ENCODE measurements at places on chromosomes 3 and 15. TPM values are rescaled to one million over a fixed set of nuclear protein-coding genes. Genes with fewer than 3 reads are reported as not detected.

The SLCO3A1 gene
- total RNA-seq, result 9.8 TPM

The GABRR3 gene
- not detected for total RNA-seq

The MUC20 gene
- total RNA-seq, result 2.0 TPM

The CX3CR1 gene
- 7.3 TPM for total RNA-seq

The CCDC14 gene
- total RNA-seq, result 83.6 TPM

The CDCP1 gene
- 0.41 TPM for total RNA-seq

The GPR62 gene
- total RNA-seq, result 0.41 TPM

The CCR3 gene
- not detected for total RNA-seq

The CYP1A2 gene
- not detected for total RNA-seq

The OSTN gene
- total RNA-seq, result 15.1 TPM

Data from frontal cortex (tissue), 4 donors.